ENCODE measurements at places on chromosomes 12 and 14.

- DNase-seq, result no peak
Observed at GRCh38 chr14:55532645-55533344, 47.2 kb upstream of the KTN1 start.

GRCh38 chr12:1906579-1906978 lies 11.9 kb downstream of the CACNA2D4 start:
- DNase-seq, result no peak

GRCh38 chr12:40240779-40241178 lies 16.0 kb downstream of the LRRK2 start:
- no peak for DNase-seq

GRCh38 chr12:108853981-108854446 lies 3.4 kb downstream of the SSH1 start:
- peak; percentile 76 for DNase-seq

DNA sequence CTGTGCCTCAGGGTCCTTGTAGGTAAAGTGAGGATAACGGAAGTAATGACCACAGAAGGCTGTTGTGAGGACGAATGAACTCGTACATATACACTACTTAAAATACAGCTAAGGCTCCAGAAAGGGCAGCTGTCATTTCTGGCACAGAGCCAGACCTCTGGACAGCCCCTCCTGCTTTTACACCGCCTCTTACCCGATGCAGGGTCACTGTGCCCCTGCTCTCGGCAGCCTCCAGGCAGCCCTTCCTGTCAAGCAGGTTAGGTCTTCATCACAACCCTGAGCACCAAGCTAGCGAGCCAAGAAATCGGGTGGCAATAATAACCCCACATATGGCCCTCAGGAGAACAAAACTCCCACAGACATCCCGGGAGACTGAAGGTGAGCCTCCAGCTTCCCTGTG lies 8.5 kb downstream of the TMEM229B start:
- DNase-seq, result no peak

Measured in NCI-H226 (cell line).